HEK293T (cell line): ENCODE measurements at places on chromosomes 13 and 19.

GRCh38 chr19:6935618-6936017 is 48.2 kb downstream of the ADGRE1 start:
- DNase-seq = no peak

DNA sequence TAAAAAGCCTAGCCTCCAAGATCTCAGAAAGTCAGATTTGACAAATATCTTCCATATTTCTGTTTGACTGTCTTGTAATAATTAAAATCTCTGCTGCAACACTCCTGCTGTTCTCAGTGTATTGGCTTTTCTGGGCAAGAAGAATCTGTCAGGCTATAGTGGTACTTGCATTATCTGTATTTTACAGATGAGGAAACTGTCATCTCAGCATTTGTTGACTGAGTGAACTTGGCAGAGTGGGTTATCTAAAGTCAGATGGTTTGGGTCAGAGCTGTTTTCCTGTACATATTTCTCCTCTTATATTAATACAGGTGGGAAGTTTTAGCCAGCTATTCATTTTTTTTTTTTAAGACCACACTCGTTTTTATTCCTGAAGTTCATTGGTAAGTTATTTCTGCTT is 1378.2 kb upstream of the PCDH20 start:
- no peak for DNase-seq

GRCh38 chr19:33391631-33392249 is 18.2 kb downstream of the CEBPG start:
- DNase-seq = no peak

GRCh38 chr13:97974773-97975172 is 21.3 kb downstream of the IPO5 start:
- DNase-seq = no peak

GRCh38 chr13:46595136-46595884 is 42.3 kb downstream of the LRCH1 start:
- no peak for DNase-seq

GRCh38 chr13:47553329-47553977 is 447.6 kb downstream of the SUCLA2 start:
- no peak for DNase-seq

DNA sequence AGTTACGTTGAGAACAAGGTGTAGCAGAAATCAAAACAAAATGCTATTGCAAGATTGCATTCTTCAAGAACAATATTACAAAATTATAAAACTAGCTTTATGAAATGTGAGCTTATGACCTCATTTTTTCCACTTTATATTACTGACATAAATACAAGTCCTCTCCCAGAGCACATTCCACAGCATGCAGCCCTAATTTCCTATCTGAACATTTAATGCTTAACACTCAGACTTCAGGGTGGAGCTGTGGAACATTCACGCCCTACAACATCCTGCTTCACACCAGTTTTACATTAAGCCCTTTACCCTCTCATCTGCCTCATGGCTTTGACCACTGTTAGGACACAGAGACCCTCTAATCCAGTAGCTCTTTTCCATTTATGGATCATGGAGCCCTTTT is 65.5 kb downstream of the EPSTI1 start:
- no peak for DNase-seq

GRCh38 chr19:56837492-56838023 is 3.0 kb downstream of the PEG3 start:
- DNase-seq = no peak

DNA sequence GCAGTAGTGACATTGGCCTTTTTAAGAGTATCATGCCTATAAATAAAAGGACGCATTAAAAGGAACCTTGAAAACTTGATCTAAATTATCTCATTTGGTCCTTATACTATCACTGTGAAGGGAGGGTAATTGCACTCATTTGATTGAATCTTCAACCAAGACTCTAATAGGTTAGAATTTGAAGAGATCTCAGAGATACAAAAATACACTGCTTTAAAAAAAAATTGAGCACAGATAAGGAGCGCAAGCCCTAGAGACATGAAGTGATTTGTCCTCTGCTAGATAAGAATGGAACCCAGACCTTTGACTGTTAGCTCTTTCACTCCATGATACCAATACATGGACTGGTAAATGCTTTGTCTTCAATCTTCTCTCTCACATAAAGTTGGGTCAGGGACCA is 58.2 kb upstream of the RXFP2 start:
- DNase-seq = no peak

DNA sequence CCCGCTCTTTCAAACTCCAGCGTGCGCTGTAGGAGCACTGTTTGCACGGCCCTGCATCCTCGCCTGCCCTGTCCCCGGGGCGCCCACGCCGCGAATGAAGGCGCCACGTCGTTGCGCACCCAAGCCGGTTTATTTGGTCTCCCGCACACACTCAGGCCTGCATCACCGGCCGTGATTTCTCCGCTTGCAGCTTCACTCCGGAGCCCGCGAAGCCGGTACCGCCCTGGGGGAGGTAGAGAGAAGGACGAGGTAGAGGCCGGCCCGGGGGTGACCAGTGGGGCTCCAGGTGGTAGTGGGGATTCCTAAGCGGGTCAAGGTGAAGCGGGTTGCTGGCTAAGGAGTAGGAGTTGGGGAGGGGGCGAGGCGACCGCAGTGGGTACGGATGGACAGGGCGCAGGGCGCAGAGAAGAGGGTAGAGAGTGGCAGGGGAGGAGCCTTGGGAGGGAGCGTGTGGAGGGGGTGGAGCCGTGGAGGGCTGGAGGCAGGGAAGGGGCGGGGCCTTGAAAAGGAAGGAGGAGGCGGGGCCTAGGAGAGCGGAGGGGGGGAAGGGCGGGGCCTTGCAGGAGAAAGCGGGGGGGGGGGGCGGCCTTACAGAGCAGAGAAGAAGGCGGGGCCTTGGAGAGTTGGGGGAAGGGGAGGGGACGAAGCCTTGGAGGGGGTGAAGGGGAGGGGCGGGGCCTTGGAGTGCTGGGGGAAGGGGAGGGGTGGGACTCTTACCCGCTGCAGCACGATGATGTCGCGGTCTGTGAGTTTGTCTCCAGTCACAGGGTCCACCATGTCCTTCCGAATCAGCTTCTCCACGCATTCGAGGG is 24.6 kb downstream of the NOSIP start:
- peak; percentile 74 for DNase-seq

DNA sequence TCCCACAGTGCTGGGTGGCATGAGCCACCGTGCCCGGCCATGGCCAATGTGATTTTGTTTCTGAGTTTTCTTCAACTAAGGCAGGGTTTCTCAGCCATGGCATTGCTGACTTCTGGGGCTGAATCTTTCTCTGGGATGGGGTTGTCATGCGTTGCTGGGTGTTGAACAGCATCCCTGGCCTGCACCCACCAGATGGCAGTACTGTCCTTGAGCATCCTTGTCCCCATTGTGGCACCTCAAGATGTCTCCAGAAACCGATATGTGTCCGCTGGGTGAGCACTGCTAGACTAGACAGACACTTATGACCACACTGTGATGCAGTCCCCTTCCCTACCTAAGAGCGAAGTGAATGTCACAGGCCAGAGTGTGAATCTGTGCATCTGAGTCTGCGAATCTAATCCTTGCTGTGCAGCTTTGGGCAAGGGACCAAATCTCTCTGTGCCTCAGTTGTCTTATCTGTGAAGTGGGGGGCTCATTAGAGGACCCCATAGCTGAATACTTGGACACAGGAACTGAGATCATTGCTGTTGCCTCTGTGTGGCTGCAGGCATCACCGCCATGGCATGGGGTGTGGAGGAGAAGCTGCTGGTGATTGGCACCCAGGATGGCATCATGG is 50.3 kb upstream of the SIN3B start:
- DNase-seq = peak; percentile 70

DNA sequence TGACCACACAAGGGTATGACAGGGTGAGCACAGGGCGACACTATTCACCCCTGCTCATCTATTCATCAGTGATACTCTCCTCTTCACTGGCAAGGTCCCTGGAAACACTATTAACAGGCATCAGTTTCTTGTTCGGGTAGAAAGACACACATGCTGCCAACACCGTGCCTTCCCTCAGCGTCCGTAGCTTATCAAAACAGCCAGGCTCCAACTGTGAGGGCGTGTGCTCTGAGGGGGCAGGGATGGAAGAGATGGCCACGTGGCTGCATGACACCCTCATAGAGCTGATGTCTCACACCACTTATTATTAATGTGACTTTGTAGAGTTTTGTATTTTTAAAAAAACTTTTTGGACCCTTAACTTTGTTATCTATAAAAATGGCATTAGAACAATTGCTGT is 160.3 kb downstream of the ITGBL1 start:
- no peak for DNase-seq

DNA sequence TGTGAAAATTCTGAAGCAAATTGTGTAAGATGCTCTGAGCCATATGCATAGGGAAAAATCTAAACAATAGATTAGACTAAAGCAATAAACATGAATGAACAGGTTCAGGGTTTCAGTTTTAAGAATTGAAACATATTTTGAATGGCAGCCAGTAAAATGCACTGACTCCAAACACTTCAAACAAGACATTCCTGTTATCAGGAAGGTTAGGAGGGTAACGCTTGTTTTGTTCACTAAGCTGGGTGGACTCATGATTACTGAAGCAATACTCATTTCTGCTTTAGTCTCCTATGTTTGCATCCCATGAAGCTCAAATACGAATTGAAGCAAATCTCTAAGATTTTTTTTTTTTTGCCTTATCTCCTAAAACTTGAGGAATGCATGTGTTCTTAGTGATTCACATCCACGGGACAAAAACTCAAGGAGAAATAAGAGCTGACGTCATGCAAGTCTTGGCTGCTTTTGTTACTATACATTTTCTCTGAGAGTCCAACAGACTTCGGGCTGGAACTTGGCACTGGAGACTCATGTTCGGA is 29.1 kb upstream of the IGFL4 start:
- DNase-seq = no peak

GRCh38 chr13:42028113-42028799 is 20.2 kb upstream of the DGKH start:
- no peak for DNase-seq

DNA sequence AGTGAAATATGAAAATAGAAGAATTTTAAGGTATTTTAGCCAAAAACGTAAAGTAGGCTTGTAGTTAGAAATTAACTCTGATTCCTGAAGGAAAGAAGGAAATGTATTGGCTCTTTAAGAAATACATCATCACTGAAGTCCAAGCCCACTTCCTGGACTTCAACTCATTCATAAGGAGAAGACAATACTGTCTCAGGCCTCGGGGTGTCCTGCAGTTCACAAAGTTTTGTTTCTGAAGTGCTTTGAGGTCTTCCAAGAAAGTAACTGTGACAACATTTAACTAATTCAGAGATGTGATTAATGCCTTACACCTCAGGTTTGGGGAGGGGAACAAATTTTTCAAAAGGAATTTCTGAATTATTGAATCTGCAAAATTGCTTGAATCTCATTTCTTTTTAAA is 65.8 kb upstream of the STARD13 start:
- peak; percentile 14 for DNase-seq

GRCh38 chr19:29587518-29587986 is 18.5 kb upstream of the POP4 start:
- no peak for DNase-seq

- no peak for DNase-seq
These were observed 275.5 kb upstream of the SOX21 start for GRCh38 chr13:94987869-94988268.

DNA sequence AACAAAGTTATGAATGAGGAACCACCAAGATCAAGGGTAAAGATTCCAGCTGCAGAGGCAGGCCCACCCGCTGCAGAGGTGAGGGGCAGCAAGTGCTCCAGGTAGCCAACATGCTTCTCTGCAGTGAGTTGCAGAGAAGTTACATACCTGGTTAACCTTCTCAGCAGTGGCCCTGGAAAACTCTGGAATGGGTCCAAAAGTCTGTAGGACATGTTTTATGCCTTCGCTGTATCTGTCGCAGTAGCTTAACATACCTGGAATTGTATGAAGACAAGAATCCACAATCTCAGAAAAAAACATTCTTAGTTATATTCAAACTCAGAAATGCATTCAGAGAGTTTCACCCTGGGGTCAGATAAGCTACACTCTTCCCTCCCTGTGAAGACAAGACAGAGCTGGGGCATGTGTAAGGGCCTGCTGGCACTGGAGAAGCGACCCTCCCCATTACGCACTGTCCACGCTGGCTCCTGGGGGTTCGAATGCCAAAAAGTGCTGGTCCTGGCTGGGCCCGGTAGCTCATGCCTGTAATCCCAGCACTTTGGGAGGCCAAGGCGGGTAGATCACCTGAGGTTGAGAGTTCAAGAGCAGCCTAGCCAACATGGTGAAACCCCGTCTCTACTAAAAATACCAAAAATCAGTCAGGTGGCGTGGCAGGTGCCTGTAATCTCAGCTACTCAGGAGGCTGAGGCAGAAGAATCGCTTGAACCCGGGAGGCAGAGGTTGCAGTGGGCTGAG is 121.0 kb downstream of the CRYL1 start:
- no peak for DNase-seq

DNA sequence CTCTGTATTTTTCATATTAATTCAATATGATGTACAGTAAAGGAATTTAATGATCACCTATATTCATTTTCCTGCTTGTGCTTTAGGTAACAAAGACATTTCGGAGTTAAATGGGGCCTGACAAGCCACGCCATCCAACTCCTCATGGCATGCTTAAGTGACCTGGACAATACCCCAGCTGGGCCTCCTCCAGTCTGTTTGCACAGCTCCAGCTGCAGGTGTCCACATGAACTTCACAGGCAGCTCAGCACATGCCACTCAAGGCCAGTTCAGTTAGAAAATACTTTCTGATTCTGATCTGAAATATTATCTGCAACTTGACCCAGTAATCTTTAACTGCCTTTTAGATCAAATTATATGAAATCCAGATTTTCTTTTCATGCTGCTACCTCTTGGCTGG is 89.6 kb upstream of the SLC15A1 start:
- no peak for DNase-seq

DNA sequence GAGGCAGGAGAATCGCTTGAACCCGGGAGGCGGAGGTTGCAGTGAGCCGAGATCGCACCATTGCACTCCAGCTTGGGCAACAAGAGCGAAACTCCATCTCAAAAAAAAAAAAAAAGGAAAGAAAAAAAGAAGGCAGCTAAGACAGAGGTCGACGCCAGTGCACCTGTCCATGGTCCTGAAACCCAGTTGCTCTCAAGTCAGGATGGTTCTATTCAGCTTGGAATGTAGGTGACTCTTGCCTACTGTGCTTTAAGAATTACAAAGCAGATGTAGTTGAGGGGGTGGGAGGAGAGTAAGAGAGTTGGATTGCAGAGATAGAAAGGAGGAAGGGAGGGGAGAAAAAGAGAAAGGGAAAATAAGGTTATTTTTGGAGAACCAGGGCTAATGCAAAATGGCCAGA is 18.7 kb downstream of the CACNG7 start:
- DNase-seq = peak; percentile 50

- DNase-seq = no peak
These were observed 3.6 kb downstream of the IFNL1 start for GRCh38 chr19:39299832-39300231.

- DNase-seq = no peak
These were observed 122.9 kb downstream of the RFC3 start for GRCh38 chr13:33940898-33941297.
